ENCODE measurements at places on chromosomes 7 and 10. TPM values are rescaled to one million over a fixed set of nuclear protein-coding genes. Genes with fewer than 3 reads are reported as not detected.
A peak's percentile ranks its signal among the peaks of the same experiment; 100 is the strongest.

The CALML3 gene
- not detected for total RNA-seq

- H3K27ac ChIP-seq: no peak overlapping the region
- no peak overlapping the region for H3K4me3 ChIP-seq
- DNase-seq: no peak
- H3K27me3 ChIP-seq: no peaks in the 10 kb centered on the region
- peaks cover 39% of the 10 kb centered on the region for H3K4me1 ChIP-seq
- H3K36me3 ChIP-seq: no peaks in the 10 kb centered on the region
Observed at GRCh38 chr7:26912933-26913536, 48.6 kb upstream of the SKAP2 start.

The IRF5 gene
- total RNA-seq: 11.4 TPM

DNA sequence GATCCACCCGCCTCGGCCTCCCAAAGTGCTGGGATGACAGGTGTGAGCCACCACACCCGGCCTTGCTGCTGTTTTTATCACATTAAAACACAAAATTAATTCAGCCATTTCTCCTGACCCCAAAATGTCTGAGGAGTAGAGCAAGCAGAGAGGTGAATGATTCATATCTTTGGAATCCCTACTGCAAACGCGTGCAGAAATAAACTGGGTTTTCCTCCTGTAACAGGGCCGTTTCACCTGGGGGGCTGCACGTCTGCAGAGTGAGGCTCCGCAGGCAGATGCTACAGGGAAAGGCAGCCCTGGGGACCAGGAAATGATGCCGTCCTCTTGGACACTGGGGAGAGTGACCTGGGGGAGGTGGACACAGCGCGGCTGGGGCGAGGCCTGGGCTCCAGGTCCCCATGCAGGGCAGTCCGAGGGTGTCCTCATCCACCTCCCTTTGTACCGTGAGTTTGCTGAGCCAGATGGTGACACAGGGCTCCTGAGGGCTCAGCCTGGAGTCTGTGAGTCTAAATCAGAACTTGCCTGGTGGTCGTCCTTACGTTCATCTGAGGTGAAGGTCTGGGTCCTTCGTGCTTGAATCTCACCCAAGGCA lies 41.9 kb downstream of the PDGFA start:
- H3K4me1 ChIP-seq: peaks cover 8% of the 10 kb centered on the region
- H3K27ac ChIP-seq: no peak overlapping the region

- peak; percentile 48 for DNase-seq
- peak overlapping the region; percentile 64 for H3K27ac ChIP-seq
- H3K4me1 ChIP-seq: peaks cover 25% of the 10 kb centered on the region
- no peaks in the 10 kb centered on the region for H3K36me3 ChIP-seq
- no peaks in the 10 kb centered on the region for H3K27me3 ChIP-seq
- H3K4me3 ChIP-seq: peak overlapping the region; percentile 3
Observed at GRCh38 chr7:28293527-28293835, 112.9 kb upstream of the JAZF1 start.

DNA sequence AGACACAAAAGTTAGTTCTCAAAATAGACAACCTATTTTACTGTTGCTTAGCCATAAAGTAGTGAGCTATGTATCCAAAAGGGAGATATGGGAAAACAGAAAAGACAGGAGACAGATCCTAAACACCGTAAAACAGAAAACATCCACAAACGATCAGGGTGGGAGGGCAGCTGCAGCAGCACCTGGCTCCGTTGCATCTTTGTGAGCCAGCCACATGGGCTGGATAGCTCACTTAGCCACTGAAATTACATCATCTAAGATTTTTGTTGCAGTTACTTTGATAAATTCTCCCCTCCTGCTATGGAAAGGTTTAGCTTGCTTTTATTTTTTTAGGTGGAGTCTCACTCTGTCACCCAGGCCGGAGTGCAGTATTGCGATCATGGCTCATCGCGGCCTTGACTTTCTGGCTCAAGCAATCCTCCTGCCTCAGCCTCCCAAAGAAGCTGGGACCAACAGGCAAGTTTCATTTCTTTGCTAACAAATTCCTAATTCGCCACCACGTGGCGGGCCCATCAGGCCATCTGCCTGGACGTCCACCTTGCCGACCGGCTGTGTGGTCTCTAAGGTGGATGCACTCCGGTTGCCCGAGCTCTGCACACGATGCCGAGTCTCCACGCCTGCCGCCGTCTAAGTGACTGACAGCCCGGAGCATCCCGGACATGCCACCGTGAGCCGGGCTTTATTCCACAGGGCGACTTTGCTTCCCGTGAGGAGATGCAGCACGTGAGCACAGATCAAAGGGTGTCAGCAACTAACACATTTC lies 159.8 kb downstream of the DIP2C start:
- no peak for DNase-seq
- H3K27me3 ChIP-seq: no peaks in the 10 kb centered on the region
- no peaks in the 10 kb centered on the region for H3K36me3 ChIP-seq
- no peaks in the 10 kb centered on the region for H3K4me1 ChIP-seq
- no peak overlapping the region for H3K4me3 ChIP-seq

DNA sequence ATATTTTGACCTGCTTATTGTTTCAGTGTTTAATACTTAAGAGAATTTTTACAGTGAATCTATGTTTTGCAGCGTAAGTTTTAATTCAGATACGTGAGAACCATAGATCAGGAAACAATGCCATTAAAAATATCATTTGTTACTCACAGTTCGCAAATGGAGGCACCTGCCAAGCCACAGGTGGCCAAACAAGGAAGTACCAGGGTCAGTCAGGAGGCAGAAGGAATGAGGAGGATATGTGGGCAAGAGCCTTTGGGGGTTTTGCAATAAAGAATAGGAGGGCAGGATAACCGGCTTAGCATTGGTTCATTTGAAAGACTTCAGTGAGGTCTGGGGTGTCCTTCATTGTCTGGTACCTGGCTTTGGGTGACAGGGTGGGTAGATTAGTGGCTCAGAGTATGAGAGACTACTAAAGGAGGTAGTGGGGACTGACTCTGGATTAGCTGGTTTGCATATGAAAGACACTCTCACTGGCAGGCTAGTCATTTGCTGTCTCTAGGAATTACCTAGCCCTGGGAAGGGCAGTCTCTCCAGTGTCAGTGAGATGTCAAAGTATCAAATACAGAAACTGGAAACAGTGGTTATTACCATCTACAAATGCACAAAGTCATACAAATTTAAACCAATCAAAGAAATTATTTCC lies 132.2 kb upstream of the CAV2 start:
- peak overlapping the region; percentile 92 for H3K27ac ChIP-seq
- no peaks in the 10 kb centered on the region for H3K27me3 ChIP-seq
- no peaks in the 10 kb centered on the region for H3K36me3 ChIP-seq
- peak; percentile 55 for DNase-seq
- peak overlapping the region; percentile 11 for H3K4me3 ChIP-seq

DNA sequence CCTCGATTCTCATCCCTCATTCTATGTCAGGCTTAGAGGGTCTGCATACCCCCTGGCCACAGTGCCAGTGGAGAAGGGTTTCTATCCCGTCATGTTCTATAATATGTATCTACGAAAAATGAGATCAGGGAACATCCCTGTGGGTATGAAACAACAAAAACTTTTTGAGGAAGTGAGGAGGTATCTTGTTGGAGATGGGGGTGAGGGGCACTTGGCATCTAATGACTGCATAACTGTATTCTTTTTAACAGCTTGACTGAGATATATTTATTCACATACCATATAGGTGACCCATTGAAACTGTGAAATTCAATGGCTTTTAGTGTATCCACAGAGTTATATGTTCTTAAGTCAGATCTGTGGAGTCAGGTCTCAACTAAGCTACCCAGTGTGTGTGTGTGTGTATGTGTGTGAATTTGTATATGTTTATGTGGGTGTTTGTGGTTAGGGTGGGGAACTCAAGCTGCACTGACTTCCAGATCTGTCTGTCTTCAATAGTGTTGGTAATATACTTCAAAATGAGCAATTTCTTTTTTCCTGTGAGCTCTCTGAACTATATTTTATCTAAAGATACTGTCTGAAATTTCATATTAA lies 528.9 kb downstream of the CNTNAP2 start:
- H3K4me1 ChIP-seq: no peaks in the 10 kb centered on the region
- DNase-seq: no peak
- no peak overlapping the region for H3K4me3 ChIP-seq
- H3K27ac ChIP-seq: no peak overlapping the region
- no peaks in the 10 kb centered on the region for H3K27me3 ChIP-seq

DNA sequence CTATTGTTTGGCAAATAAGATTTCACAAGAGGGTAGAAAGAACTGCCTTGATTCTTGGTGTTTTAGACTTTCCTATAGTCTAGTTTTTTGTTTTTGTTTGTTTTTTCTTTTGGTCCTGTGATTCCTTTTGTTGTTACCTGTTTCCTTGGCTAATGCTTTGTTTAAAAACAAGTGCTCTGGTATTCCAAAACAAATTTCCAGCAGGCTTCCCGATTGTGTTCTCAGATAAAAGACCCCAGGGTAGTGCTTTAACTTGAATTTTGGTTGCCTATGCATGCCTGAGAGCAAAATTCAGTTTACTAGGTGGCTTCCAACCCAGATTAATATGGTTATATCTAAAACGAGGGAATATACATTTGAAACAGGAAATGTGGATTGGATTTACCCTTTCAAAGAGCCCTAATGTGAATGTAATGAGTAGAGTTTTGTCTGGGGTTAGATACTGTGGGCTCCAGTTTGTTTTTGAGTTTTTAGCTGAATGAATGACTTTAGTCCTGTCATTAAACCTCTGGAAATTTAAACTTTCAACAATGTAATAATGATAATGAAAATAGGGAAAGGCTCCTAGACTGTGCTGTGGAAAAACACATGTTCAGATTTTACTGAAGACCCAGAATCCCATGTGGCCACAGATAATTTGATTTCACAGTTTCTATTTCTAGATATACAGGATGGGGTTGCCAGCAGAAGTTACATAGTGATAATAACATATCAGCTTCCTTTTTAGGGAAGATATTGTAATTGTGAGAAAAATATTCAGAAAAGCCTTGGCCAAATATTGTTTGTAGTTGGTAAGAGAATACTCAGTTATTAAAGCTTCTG lies 23.9 kb downstream of the AUTS2 start:
- no peak overlapping the region for H3K27ac ChIP-seq
- H3K36me3 ChIP-seq: no peaks in the 10 kb centered on the region
- no peaks in the 10 kb centered on the region for H3K27me3 ChIP-seq
- no peaks in the 10 kb centered on the region for H3K4me1 ChIP-seq
- no peak overlapping the region for H3K4me3 ChIP-seq
- no peak for DNase-seq

GRCh38 chr7:131574741-131575140 lies 18.3 kb upstream of the PODXL start:
- H3K4me1 ChIP-seq: no peaks in the 10 kb centered on the region
- DNase-seq: no peak
- H3K4me3 ChIP-seq: no peak overlapping the region
- H3K36me3 ChIP-seq: no peaks in the 10 kb centered on the region

All from Calu3 (cell line).